RPMI7951 (cell line): ENCODE measurements at places on chromosomes 2 and 18. TPM values are rescaled to one million over a fixed set of nuclear protein-coding genes. Genes with fewer than 3 reads are reported as not detected.

PDK1 gene
- 60.7 and 66.9 TPM in 2 replicates for total RNA-seq

ATP6V1C2 gene
- 0.10 and 0.12 TPM in 2 replicates for total RNA-seq

IL36G gene
- total RNA-seq, result 0.24 and 0.59 TPM in 2 replicates

TUBA4B gene
- total RNA-seq, result not detected in 2 replicates

DNA sequence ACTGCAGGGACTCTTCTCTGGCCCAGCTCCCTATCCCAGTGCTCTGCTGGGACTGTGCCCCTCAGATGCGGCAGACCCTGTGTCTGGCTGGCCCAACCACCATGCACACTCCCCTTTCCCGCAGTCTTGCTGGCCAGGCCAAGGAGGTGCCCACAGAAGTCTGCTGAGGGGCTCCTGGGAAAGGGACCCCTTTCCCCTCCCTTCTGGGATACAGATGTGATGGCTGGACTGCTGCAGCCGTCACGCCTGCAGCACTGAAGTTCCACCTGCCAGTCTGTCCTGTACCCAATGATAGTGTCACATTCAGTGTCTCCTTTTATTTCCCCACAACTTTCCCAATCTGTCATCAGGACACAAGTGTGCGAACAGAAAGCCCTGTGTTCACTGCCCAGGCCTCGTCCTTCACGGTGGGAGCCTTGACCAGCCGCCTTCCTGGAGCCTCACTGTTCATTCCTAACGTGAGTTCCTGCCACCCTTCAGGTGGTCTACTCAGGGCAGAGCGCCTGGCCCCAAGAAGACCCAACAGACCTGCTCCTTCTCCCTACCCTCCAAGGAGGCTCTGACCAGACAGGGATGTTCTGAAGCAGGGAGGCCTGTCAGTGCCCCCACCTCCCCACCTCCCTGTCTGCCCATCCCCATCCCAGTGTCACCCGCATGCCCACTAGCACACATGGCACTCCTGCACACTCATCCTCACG lies 47.1 kb downstream of the ANKMY1 start:
- no peak for DNase-seq

DNA sequence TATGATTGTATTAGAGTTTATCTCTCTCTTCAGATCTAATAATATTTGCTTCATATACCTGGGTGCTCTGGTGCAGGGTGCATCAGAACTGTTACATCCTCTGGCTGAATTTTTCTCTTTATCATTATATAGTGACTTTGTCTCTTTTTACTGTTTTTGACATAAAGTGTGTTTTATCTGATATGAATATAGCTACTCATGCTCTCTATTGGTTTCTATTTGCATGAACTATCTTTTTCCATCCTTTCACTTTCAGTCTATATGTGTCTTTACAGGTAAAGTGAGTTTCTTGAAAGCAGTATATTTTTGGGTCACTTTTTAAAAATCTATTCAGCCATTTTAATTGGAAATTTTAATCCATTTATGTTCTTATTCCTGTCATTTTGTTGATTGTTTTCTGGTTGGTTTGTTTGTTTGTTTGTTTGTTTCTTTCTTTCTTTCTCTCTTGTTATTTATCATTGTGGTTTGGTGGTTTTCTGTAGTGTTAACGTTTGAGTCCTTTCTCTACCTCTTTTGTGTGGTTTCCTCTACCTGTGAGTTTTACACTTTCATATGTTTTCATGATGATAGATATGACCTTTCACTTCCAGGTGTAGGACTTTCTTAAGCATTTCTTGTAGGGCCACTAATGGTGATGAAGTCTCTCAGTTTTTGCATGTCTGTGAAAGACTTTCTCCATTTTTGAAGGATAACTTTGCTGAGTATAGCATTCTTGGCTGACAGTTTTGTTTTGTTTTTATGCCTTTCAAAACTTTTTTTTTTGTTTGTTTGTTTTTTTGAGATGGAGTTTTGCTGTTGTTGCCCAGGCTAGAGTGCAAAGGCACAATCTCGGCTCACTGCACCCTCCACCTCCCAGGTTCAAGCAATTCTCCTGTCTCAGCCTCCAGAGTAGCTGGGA lies 54.9 kb downstream of the CCNT2 start:
- DNase-seq, result no peak

DNA sequence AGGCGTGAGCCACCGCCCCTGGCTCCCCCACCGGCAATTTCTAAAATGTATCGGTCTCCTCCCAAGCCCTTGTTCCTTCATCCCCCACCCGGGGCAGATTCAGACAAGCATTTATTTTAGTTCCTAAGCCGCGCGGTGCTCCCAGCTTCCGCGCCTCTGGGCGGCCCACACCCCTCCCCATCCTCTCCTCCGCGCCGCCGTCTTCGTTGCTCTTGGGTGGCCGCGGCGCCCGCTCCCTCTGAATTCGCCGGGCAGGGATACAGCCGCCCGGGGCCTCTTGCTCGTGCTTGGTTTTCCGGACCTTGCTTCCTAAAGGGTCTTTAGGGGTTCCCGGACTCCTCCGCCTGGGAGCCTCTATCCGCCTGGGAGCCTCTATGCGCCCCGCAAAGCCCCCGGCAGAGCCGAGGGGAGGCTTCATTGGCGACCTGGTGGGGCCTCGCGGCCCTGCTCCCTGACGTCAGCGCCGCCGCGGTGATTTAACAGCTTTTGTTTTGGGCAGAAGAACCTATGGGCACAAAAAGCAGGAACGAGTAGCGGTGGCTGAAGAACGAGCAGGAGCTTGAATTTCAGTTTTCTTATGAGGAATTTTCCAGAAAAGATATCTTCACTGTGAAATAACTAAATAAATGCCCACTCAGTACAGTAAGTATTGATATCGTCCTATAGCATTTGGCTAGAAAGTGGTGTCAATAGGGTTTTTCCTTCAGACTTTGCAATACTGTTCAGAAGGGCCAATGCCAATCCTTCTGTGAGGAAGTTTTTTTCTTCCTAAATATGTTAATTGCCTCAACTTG lies 37.3 kb downstream of the PRKRA start:
- peak; percentile 84 for DNase-seq
